GM23338 (cell line): ENCODE measurements at places on chromosomes 6 and 20.

DNA sequence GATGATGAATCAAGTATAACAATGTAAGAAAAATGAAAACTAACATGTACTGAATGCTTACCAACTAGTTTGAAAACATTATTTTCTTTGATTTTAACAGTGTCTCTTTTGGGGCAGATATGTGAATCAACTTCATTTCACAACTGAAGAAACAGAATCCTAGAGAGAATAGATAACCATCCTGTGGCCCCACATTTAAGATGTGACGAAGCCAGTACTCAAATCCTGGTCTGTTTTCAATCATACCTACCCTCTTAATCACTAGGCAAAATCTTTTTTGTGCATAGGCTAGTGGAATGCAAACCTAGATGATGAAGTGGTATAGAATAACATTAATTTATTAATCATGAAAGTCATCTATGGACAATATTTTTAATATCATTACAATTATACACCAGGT, 371.6 kb upstream of the EPHA7 start:
- no peaks in the 10 kb centered on the region for H3K27me3 ChIP-seq
- H3K27ac ChIP-seq, result no peak overlapping the region
- H3K4me3 ChIP-seq, result no peak overlapping the region
- no peak for DNase-seq
- H3K36me3 ChIP-seq, result no peaks in the 10 kb centered on the region

- no peak for DNase-seq
- H3K36me3 ChIP-seq, result no peaks in the 10 kb centered on the region
- no peaks in the 10 kb centered on the region for H3K27me3 ChIP-seq
- no peaks in the 10 kb centered on the region for H3K4me1 ChIP-seq
- H3K4me3 ChIP-seq, result no peak overlapping the region
These were observed 17.5 kb upstream of the CEP85L start for GRCh38 chr6:118668761-118669385.

- peak overlapping the region; percentile 97 for H3K27ac ChIP-seq
- peak; percentile 99 for DNase-seq
- peaks cover 3% of the 10 kb centered on the region; the same call in 1 of the 2 replicates for H3K4me1 ChIP-seq
- no peaks in the 10 kb centered on the region; the same call in 1 of the 2 replicates for H3K36me3 ChIP-seq
- H3K27me3 ChIP-seq, result no peaks in the 10 kb centered on the region
- peak overlapping the region; percentile 61 for H3K4me3 ChIP-seq
These were observed 35.8 kb downstream of the HFE start for GRCh38 chr6:26122793-26123674.

DNA sequence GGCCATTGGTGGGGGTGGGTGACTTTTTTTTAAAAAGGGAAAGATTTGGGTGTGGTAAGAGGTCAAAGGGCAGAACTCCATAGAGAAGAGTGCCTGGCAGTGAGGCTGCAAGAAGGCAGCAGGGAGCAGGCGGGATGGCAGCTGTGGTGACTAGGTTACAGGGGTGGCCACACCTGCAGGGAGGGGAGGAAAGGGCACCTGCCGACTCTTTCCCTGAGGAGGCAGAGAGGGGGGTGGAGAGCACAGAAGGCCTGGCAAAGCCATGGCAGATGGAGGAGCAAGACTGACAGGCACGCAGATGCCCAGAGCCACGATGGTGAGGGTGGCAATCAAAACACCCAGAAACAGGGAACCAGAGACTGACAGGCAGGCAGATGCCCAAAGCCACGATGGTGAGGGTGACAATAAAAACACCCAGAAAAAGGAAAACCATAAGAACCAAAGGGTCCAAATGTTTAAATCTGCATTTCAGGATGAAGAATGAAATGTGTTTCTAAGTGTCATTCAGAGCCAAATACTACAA, 19.3 kb downstream of the CST7 start:
- H3K36me3 ChIP-seq, result peaks cover 13% of the 10 kb centered on the region; the same call in 1 of the 2 replicates
- H3K27ac ChIP-seq, result no peak overlapping the region
- no peak for DNase-seq
- no peak overlapping the region for H3K4me3 ChIP-seq

DNA sequence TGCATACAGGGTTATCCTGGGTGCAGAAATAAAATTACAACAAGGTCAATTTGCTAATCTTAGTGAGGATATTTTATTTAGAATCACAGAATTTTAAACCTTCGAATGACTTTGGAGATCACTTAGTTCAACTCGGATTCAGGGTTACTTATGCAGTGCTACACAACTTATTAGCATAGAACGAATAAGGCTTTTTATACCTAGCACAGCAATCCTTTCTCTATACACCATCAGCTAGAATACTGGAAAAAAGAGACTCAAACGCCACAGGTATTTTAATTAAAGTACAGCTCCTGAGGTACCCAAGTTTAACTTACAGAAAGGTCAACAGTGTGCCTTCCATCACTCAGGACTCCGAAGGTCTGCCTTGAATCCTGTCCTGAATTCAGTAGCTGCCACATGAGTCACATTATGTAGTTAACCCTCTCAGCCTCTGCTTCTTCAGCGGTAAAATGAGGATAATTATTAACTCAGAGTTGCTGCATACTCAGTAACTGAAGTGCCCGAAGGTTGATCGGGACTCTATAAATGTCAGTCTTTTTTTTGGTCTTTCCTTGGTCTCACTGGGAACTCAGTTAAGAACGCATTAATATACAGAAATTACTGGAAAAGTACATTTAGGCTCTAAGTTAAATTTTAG, 6.0 kb upstream of the QKI start:
- H3K27ac ChIP-seq, result no peak overlapping the region
- H3K4me3 ChIP-seq, result no peak overlapping the region
- no peaks in the 10 kb centered on the region for H3K27me3 ChIP-seq
- no peak for DNase-seq

GRCh38 chr6:73481969-73482368, 20.4 kb downstream of the MTO1 start:
- DNase-seq, result no peak
- H3K4me1 ChIP-seq, result no peaks in the 10 kb centered on the region
- no peak overlapping the region for H3K4me3 ChIP-seq
- H3K27me3 ChIP-seq, result no peaks in the 10 kb centered on the region

DNA sequence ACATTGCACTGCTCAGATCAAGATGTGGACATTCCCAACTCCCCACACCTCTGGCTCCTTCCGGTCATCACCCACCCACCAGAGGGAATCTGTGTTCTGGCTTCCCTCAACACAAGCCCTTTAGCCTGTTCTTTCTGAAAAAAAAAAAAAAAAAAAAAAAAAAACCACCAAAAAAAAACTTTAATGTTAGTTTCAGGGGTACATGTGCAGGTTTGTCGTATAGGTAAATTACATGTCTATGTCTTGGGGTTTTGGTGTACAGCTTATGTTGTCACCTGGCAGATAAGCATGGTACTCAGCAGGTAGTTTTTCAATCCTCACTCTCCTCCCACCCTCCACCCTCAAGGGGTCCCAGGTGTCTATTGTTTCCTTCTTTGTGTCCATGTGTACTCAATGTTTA, 135.8 kb upstream of the FOXA2 start:
- peaks cover 4% of the 10 kb centered on the region; the same call in 1 of the 2 replicates for H3K4me1 ChIP-seq
- no peak overlapping the region for H3K4me3 ChIP-seq
- H3K36me3 ChIP-seq, result no peaks in the 10 kb centered on the region
- no peak for DNase-seq

DNA sequence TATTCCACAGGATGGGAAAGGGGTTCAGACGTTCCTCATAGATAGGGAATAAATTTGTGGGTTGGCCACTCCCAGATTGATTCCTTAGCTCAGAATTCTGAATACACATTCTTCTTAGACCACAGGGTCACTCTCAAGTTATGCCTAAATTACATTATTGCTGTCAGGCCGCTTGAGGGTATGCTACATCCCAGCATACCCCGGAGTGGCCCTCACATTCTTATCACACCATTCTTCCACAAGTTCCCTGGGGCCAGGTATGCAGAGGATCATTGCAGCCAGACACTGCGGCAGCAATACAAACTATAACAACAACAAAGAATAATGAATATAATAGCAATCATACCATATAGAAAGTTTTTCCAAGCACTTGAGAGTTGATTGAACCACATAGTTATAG, 237.9 kb upstream of the SOX4 start:
- no peaks in the 10 kb centered on the region for H3K27me3 ChIP-seq
- no peak for DNase-seq
- H3K4me3 ChIP-seq, result no peak overlapping the region
- H3K27ac ChIP-seq, result no peak overlapping the region
- H3K36me3 ChIP-seq, result no peaks in the 10 kb centered on the region

- no peak for DNase-seq
- H3K4me3 ChIP-seq, result no peak overlapping the region
- no peaks in the 10 kb centered on the region for H3K4me1 ChIP-seq
- no peaks in the 10 kb centered on the region for H3K27me3 ChIP-seq
- no peaks in the 10 kb centered on the region for H3K36me3 ChIP-seq
- H3K27ac ChIP-seq, result no peak overlapping the region
These were observed 64.9 kb downstream of the LAMA4 start for GRCh38 chr6:112189494-112189893.

DNA sequence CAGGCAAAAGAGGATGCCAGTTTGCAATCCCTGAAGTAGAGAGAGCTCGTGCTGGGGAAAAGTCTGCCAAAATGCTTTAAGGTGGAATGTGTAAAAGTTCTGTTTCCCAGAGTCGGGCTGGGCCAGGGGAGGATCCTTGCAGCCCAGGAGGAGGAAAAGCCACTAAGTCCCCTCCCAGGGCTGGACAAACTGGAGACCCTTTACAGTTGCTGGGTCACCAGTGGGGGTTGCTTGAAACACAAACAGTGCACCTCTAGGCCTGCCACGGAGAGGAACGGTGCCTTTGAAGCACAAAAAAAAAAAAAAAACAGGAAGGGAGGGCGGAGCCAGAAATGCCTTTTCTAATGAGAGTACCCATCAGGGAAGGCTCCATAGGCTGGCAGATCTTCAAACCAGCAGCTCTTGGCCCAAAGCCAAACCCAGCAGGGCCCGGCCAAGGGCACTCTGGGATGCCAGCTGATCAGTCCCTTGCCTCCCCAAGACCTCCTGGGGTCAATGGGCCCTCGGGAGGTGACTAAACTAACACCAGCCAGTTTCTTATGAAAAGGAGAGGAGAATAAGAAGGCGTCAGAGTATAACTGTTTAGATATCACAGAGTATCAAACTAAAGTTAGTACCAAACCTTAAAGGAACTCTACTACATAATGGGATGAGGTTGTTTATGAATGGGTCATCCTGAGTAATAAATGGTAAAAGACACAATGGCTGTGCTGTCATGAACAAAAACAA, 23.7 kb downstream of the HLA-A start:
- peak overlapping the region; percentile 50 for H3K4me3 ChIP-seq
- peak; percentile 52 for DNase-seq
- H3K36me3 ChIP-seq, result no peaks in the 10 kb centered on the region
- H3K27ac ChIP-seq, result peak overlapping the region; percentile 94

DNA sequence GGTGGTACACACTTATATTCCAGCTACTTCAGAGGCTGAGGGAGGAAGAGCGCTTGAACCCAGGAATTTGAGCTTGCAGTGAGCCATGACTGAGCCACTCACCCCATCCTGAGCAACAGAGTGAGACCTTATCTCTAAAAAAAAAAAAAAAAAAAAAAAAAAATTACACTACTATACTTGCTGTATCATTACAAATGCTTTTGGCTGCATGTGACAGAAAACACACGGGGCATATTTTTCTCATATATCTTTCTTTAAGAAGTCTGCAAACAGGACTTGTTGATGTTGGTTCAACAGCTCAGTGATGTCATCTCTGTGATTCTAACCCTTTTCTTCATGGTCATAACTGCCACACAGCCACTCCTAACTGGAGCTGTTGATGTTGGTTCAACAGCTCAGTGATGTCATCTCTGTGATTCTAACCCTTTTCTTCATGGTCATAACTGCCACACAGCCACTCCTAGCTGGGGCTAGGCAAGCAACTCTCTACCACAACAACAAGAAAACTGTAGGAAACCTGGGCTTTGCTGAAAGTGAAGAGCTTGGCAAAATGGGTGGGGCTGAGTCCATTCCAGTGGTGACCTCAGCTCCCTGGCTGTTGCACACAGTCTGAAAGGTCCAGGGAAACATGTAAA, 19.8 kb downstream of the MTFR2 start:
- DNase-seq, result no peak
- H3K4me3 ChIP-seq, result no peak overlapping the region
- no peak overlapping the region for H3K27ac ChIP-seq

GRCh38 chr20:40980828-40981310, 47.8 kb upstream of the TOP1 start:
- no peak overlapping the region for H3K27ac ChIP-seq
- H3K27me3 ChIP-seq, result no peaks in the 10 kb centered on the region
- H3K4me3 ChIP-seq, result no peak overlapping the region
- H3K36me3 ChIP-seq, result no peaks in the 10 kb centered on the region
- no peaks in the 10 kb centered on the region for H3K4me1 ChIP-seq

DNA sequence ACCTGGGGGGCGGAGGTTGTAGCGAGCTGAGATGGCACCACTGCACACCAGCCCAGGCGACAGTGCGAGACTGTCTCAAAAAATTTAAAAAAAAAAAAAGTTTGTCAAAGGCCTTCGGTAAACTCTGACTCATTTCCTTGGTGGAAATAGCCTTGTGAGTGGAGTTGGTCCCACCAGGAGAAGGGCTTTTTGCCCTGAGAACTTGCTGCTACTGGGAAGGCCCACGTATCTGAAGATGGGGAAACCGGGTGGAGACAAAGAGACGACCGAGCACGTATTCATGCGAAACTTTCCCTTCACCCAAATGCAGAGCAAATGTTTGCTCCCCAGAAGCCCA, 51.7 kb downstream of the SLC22A23 start:
- H3K27ac ChIP-seq, result no peak overlapping the region
- H3K36me3 ChIP-seq, result no peaks in the 10 kb centered on the region
- no peak overlapping the region for H3K4me3 ChIP-seq
- H3K27me3 ChIP-seq, result no peaks in the 10 kb centered on the region
- no peak for DNase-seq

DNA sequence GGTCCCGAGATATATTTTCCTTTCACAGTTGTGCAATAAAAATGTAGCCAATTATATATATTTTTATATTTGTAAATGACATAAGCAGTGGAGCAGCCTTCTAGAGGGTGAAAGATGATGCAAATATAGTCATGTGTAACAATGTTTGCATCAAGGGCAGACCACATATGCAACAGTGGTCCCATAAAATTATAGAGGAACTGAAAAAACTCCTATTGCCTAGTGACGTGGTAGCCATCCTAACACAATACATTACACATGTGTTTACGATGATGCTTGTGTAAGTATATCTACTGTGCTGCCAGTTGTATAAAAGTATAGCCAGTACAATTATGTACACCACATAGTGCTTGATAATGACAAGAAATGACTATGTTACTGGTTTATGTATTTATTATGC, 162.8 kb downstream of the ZFAND3 start:
- no peak for DNase-seq
- no peak overlapping the region for H3K27ac ChIP-seq
- H3K36me3 ChIP-seq, result no peaks in the 10 kb centered on the region

- peak overlapping the region; percentile 82 for H3K4me3 ChIP-seq
- peak; percentile 84 for DNase-seq
- H3K36me3 ChIP-seq, result no peaks in the 10 kb centered on the region
- H3K27ac ChIP-seq, result peak overlapping the region; percentile 91
- peaks cover 20% of the 10 kb centered on the region; the same call in 1 of the 2 replicates for H3K4me1 ChIP-seq
- H3K27me3 ChIP-seq, result no peaks in the 10 kb centered on the region
These were observed 541 bp downstream of the SNX21 start for GRCh38 chr20:45833883-45834796.

- peaks cover 2% of the 10 kb centered on the region for H3K4me1 ChIP-seq
- no peak for DNase-seq
- H3K36me3 ChIP-seq, result no peaks in the 10 kb centered on the region
- H3K4me3 ChIP-seq, result no peak overlapping the region
These were observed 26.4 kb downstream of the GPX5 start for GRCh38 chr6:28551891-28552666.
